Smooth muscle cell of the pulmonary artery (primary cell): ENCODE measurements at places on chromosomes 6 and 20. TPM values are rescaled to one million over a fixed set of nuclear protein-coding genes. Genes with fewer than 3 reads are reported as not detected.

The TBPL1 gene
- 25.1 and 33.0 TPM in 2 replicates for total RNA-seq

The C6orf141 gene
- 6.5 TPM in 1 of 2 replicates, not detected in the other for total RNA-seq

The SNX9 gene
- total RNA-seq = 98.6 and 103 TPM in 2 replicates

The MDFI gene
- total RNA-seq = 0.26 and 0.33 TPM in 2 replicates

The TMC2 gene
- total RNA-seq = not detected in 2 replicates

The CASS4 gene
- 0.23 and 0.26 TPM in 2 replicates for total RNA-seq

The SNRNP48 gene
- 7.9 and 13.4 TPM in 2 replicates for total RNA-seq

The RNF8 gene
- 15.0 and 15.9 TPM in 2 replicates for total RNA-seq

The SLC17A3 gene
- total RNA-seq = not detected in 2 replicates

The C20orf144 gene
- 0.03 TPM in 1 of 2 replicates, not detected in the other for total RNA-seq

The SASH1 gene
- total RNA-seq = 52.4 and 120 TPM in 2 replicates

The ABHD16B gene
- total RNA-seq = not detected in 2 replicates

The APOM gene
- total RNA-seq = 1.0 and 1.6 TPM in 2 replicates

The ADGRF5 gene
- total RNA-seq = 5.5 and 39.0 TPM in 2 replicates

The PRR18 gene
- not detected in 2 replicates for total RNA-seq
